ENCODE measurements at places on chromosomes 4 and X.

DNA sequence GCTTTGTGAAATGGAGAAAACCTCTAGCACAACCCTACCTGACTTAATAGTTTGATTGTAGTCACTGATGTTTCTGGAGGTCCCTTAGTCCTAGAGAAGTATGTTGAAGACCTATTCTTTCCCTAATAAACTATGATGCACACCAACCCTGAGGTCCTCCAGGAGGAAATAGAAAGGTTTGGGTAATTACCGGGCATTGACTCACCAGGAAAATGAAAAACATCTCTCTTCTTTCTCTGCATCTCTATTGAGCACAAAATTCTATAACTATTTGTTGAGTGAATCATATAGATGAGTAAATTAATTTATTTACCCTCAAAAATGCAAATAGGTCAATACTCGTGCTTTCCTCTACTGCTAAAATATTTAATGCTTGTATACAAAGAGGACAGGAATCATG is 582.4 kb upstream of the FAM241A start:
- DNase-seq: no peak

GRCh38 chr4:153010146-153010545 is 74.0 kb downstream of the FHDC1 start:
- DNase-seq: no peak

GRCh38 chrX:65695849-65696449 is 28.5 kb downstream of the MSN start:
- no peak for DNase-seq

DNA sequence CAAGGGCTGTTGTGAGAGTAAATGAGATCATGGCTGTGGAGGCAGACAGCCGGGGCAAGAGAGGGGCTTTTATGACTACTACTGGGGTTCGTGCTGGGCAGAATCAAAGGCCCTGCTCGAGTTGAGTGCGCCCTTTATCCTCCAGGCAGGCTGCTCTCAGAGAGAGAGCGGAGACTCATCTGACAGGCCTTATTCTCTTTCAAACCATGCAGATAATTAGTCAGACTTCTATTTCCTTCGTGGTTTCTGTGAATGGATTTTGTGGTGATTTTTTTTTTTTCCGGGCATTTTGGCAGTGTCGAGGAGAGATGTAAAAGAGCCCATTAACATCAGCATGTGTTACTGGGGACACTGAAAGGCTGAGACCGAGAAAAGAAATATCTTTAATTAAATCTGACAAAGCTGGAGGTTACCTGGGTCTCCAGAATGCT is 73.6 kb downstream of the MED28 start:
- peak; percentile 44 for DNase-seq

DNA sequence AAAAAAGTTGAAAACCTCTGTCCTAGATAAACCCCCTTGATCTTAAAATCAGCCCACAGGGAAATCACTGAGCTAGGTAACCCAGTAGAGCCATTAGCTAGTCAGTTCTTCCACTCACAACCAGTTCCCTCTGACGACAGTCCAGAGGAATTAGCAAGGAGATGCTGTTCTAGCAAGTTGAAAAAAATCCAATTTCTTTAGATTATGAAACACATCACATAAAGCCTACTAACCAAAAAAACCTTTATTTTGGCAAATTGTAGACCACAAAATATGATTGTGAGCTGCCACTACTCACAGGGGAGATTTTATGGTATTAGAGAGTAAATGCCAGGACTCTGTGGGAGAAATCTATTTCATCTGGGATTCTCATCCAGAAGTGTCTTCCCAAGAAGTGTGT is 22.6 kb downstream of the ADAMTS3 start:
- DNase-seq: no peak

GRCh38 chr4:165385126-165385525 is 6.3 kb downstream of the CPE start:
- no peak for DNase-seq

DNA sequence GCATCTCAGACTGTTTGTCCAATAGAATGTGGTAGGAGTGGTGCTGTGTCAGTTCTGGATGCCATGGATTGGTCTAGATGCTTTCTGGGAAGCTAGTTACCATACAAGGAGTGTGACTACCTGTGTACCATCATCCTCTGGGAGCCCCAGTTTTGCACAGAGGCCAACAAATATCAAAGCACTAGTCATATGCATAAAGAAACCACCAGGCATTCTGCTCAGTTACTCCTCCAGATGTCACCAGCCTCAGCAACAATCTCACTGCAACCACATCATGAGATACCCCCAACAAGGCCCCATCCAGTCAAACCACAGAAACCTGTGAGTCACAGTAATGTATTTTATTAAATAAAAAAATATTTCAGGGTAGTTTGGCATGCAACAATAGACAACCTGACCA is 435.8 kb upstream of the CPEB2 start:
- DNase-seq: no peak

DNA sequence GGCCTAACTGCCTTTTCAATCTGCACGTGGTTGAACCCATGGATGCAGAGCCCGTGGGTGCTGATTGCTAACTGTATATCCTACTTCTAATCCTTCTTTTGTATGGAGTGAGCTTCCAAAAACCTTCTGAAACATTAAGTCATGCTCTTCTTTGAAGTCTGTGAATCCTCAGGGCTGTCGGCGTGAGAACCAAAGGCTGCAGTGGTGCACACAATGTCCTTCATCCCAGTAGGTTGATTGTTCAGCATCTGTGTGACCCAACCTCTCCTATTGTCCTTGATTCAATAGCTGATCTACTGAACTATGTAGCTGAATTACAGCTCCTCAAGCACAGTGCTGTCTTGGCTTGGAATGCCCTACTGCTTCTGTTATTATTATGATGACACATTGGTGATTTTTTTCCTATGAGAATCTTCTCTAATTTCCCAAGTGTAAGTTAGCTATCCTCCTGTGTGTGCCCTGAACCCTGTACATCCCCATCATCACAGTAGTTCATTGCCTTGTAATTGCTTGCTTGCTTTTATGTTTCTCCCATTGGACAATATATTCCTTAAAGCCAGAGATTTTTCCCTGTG is 294.6 kb downstream of the TRIML1 start:
- DNase-seq: no peak

- no peak for DNase-seq
Measured at GRCh38 chr4:48913346-48913745, 6.8 kb upstream of the OCIAD2 start.

DNA sequence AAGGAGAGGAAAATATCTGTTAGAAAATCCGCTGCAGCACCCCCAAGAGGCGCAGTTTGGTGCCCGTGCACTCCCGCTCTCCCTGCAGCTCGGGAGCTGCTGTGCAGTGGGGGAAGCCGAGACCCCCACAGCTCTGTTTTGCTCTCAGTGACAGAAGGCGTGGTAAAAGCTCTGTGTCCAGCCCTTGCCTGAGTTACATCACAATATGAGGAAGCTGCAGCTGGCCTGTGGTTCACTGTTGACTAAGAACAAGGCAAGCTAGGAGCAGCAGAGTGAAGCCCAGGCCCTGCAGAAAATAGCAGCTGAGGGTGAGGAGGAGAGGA is 88.5 kb upstream of the ADRA2C start:
- DNase-seq: no peak

GRCh38 chr4:74085669-74086068 is 13.3 kb downstream of the CXCL2 start:
- no peak for DNase-seq

DNA sequence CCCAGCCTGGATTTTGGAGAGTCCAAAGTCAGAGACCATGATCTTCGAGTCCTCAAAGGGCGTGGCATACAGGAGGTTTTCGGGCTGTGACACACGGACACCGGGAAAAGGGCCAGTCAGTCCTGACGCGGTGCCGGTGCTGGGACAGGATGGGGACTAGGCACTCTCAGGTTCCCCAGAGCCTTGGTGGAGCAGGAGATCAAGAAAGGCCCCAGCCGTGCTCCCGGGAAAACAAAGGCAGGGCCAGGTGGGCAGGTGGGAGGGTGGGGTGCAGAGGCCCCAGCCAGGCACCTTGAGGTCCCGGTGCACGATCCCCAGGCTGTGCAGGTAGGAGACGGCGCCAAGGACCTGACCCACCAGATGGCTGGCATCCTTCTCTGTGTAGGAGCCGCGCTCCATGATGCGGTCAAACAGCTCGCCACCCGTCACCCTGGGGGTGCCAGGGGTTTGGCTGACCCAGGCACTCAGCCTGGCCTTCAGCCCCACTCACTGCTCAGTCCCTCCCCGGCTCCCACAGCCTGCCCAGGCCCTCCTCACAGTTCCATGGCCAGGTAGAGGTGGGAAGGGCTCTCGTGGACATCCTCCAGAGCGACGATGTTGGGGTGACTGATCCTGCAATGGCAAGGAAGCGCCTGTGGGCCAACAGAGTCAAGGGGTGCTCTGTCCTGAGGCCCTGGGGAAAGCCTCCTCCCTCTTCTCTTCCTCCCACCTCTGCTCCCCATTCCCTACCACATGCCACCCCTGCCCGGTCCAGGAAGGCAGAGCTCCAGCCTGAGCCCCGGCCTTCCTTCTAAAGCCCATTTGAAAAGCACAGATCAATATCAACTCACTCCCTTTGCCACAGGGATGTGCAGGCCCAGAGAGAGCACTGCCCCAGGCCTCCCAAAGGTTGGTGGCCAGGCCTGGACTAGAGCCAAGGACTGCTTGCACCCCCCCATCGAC is 1.8 kb downstream of the PNCK start:
- no peak for DNase-seq

DNA sequence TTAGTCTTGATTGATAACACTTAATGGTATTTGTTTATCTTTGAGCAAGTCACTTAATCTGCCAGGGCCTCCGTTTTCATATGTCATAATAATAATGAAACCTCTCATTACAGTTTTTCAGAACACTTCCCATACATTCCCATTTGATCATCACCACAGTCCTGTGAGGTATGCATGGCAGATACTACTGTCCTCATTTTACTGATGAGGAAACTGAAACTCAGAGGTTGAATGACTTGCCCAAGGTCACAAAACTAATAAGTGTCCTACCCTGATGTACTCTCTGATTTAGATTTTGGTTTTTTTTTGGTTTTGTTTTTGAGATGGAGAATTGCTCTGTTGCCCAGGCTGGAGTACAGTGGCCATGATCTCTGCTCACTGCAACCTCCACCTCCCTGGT is 25.7 kb downstream of the ZFX start:
- DNase-seq: no peak

DNA sequence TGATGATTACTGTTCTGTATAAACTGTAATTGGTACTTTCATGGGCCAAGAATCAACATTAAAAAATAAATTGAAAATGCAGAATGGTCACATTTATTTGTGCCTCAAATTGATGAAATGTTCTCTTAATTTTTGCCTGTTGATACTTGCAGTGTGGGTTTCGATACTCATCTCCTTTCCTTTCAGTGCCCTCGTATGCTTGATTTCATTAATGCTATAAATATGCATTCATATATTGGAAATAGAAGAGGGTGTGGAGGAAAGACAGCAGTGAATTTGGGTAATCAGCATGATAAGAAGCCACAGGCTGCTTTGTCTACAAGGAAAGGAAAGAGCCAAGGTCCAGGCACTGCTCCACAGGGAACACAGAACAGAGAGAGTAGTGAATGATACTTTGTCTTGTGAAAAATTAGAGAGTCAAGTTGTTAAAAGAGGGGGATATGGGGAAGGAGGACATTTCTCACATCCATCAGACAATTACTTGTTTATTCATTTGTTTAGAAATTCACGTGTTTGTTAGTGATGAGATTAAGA is 1.0 kb upstream of the DDX60 start:
- no peak for DNase-seq

DNA sequence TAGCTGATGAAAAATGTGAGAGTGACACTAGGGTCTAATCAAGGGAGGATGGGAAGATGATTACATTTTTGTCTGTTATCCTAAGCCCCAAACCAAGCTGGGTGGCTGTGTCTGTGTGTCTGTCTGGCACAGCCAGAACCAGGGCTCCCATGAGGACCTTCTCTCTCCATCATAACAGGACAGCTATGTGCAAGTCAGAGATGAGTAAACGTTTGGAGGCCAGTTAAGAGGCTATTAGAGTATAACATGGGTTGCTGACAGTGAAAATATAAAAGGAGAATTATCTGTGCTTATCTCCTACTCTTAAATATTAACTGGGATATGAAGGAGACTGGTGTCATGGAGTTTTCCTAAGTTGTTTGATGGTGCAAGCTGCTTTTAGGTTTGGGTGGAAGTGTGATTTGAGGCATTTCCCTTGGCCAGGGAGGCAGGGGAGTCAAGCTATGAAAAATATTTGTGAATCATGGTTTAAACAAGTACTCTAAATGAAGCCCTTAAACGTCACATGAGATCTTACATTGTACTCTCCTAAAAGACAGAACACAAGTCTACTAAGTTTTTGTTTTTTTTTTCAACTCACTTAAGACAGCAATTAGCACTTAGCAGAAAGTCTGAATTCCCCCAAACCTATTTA is 156.2 kb downstream of the ENOX2 start:
- no peak for DNase-seq

- no peak for DNase-seq
Measured at GRCh38 chr4:40808926-40809457, 59.2 kb downstream of the NSUN7 start.

- DNase-seq: no peak
Measured at GRCh38 chrX:136620780-136621179, 27.2 kb upstream of the CD40LG start.

GRCh38 chr4:39353478-39354253 is 12.5 kb downstream of the RFC1 start:
- no peak for DNase-seq

DNA sequence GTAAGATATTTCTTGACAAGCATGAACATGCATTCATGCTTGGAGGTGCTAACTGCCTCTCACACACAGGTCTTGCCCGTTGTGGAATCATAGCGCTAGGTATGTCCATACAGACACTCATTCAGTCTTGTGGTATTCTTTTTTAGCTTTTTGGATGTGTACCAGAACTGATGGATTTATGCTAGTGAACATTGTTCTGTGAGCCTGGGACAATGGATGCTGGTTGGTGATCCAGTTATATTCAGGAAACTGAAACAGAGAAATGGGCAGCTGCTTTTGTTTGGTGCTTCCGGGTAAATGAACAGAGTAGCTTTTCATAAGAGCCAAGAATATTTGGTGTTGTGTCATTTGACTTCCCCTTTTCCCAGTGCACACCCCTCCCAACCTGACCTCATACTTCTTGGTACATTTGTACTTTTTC is 78.9 kb upstream of the SLC4A4 start:
- DNase-seq: no peak

GRCh38 chr4:36758312-36759178 is 477.1 kb downstream of the DTHD1 start:
- no peak for DNase-seq

- DNase-seq: no peak
Measured at GRCh38 chr4:72432282-72432681, 136.7 kb downstream of the ADAMTS3 start.

GRCh38 chr4:145339075-145339725 is 142.5 kb upstream of the SMAD1 start:
- DNase-seq: no peak

DNA sequence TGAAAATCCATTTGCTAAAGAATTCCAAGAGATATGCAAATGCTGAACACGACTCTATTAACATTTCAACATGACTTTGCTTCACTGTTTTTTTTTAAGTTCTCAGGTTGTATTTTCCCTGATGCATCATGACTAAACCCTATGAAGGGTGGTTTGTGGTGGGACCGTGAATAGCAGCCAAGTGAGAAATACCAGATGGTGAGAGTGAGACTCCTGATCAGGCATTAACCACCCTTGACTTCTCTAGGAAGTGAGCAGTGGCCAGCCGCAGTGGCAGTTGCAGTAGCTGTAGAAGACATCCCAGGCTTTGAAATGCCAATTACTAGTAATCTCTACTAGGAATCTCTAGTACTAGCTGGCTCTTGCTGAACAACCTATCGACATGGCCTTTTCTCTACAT is 383.4 kb downstream of the FAM133A start:
- DNase-seq: no peak

- no peak for DNase-seq
Measured at GRCh38 chr4:169438057-169438480, 167.3 kb upstream of the SH3RF1 start.

GRCh38 chr4:22483551-22483981 is 32.3 kb downstream of the ADGRA3 start:
- no peak for DNase-seq

Measured in vagina (tissue), 2 donors.